HepG2 (cell line): ENCODE measurements at places on chromosomes 7 and 10.

DNA sequence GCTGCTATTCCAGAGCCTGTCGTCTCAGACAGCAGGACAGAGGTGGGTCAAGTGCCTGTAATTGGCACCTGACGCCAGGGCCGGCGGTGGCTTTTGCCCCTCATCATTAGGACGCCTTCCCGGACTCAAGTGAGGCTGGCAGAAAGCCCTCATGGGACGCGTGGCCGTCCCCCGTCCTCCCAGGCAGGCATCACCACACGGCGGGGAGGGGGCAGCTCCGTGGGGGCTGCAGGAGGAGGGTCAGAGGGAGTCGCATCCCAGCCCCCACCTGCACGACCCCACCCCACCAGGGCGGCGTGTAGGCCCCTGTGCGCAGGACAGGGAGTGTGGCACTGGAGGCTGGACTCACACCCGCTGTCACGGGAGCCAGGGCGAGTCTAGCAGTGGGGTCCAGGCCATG lies 16.3 kb downstream of the CFAP46 start:
- no peak for DNase-seq

DNA sequence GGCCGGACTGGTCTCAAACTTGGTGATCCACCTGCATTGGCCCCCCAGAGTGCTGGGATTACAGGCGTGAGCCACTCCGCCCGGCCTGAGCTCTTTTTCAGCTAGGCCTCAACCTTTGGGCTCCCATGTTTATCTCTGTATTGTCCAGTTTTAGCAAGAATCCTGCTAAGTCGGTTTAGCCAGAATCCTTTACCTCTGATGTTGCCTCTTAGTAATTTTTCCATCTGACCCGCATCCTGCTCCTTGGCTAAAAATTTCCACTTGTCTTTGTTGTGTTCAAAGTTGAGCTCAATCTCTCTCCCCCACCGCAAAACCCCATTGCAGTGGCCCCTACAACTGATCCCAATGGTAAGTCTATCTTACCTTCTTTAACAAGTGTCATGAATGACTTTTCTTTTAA lies 20.7 kb upstream of the ST7 start:
- DNase-seq: no peak

DNA sequence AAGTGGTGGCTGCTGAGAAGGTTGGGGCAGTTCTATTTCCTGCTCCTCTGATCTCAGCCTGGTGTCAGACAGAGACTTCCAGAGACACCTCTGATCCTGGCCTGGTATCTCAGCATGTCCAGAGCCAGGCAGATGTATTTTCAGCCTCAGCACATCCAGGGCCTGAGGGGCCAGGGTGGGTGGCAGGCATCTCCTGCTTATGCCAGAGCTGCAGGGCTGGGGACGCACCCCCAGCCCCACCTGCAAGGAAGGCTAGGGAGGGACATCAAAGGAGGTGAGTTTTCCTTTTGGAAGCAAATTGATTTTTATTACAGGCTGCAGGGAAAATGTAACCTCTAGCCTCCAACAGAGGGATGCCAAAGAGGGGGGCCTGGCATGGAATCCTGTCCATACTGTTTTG lies 36.7 kb downstream of the CFAP46 start:
- no peak for DNase-seq

DNA sequence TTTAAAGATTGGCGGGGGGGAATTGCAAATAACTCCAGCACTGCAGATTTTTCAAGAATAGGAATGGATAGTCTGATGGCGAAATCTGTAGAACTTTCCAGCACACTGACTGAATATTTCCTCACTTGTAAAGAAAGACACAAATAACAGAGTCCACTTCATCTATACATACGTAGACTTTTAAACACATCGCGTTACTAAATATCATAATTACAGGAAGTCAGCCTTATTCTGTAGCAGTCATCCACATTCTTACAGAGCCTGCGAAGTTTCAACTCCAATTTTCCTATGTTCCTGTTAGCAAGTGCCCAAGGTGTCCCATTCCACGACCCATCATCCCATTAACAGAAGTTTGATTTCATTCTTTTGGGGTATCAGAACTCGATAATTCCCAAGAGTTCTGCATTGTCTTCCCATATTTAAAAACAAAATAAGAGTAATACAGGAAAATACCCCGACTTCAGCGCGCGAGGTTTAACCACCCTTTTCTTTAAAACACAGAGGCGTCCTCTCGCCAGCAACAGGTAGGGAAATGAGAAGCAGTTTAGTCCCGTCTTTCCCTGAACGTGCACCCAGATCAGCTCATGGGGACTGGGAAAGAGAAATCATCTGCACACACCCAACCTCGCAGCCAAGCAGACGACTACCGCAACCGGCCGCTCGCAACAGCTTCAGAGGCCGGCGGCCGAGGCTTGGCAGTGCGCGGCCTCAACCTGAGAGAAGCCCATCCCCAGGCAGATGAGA lies 880 bp downstream of the HERC4 start:
- DNase-seq: no peak

- DNase-seq: peak; percentile 36
Measured at GRCh38 chr10:102775935-102776669, 32.4 kb downstream of the WBP1L start.

DNA sequence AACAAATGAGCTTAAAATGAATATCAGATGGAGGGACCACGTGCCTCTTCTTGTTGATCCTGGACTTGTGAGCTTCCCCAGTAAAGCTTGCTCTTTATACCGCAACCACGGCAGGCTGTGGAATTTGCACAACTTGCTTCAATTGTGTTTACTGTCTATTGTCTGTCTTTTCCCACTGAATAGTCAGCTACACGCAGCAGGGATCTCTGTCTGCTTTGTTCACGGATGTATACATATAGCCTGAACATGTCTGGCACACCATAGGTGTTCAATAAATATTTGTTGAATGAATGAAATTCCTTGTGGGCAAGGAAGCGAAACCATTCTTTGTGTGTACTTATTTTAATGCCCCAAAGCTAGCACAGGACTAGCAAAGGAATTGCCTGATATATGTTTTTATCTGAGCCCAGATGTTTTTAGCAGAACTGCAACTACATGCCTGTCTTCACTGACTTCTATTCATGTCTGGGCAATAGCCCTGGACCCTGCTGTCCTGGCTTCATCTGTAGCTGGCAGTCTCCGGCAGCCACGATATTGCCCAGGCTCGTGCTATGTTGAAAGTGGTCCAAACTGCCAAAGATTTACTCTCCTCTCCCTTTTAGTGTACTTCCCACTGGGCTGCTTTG lies 29.9 kb upstream of the IFRD1 start:
- DNase-seq: peak; percentile 74

GRCh38 chr7:90723866-90724265 lies 127.7 kb downstream of the CDK14 start:
- DNase-seq: no peak

DNA sequence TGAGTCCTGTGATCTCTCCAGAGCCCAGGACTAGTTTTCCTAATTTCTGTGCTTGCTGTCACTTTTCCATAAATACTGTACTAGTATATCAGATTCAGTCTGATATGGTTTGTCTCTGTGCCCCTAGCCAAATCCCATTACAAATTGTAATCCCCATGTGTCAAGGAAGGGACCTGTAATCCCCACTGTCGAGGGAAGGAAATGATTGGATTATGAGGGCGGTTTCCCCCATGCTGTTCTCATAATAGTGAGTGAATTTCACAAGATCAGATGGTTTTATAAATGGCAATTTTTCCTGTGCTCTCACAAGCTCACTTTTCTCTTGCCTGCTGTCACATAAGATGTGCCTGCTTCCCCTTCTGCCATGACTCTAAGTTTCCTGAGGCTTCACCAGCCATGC lies 54.8 kb upstream of the IFRD1 start:
- no peak for DNase-seq

GRCh38 chr7:94547126-94547525 lies 37.5 kb downstream of the CASD1 start:
- no peak for DNase-seq

- DNase-seq: no peak
Measured at GRCh38 chr10:96267234-96267705, 4.1 kb downstream of the BLNK start.

- no peak for DNase-seq
Measured at GRCh38 chr7:22629056-22629455, 97.9 kb upstream of the IL6 start.

- no peak for DNase-seq
Measured at GRCh38 chr7:91949221-91950009, 8.8 kb downstream of the AKAP9 start.

DNA sequence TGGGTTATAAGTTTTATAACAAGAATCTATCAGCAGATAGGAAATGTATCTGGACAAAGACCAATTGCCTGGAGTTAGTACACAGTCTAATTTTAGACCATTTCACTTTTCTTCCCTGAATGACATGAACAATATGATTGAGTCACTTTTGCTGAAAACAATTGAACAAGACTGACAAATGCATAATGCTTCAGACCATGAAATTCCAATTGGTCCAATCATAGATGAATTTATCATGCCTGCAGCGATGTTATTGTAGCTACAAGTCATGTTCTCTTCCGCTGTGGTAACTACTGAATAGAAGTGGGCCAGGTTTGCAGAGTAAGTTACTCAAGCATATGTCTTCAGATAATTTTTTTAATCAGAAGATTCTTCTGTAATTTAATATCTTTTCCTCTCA lies 73.4 kb downstream of the VSTM2A start:
- DNase-seq: no peak

DNA sequence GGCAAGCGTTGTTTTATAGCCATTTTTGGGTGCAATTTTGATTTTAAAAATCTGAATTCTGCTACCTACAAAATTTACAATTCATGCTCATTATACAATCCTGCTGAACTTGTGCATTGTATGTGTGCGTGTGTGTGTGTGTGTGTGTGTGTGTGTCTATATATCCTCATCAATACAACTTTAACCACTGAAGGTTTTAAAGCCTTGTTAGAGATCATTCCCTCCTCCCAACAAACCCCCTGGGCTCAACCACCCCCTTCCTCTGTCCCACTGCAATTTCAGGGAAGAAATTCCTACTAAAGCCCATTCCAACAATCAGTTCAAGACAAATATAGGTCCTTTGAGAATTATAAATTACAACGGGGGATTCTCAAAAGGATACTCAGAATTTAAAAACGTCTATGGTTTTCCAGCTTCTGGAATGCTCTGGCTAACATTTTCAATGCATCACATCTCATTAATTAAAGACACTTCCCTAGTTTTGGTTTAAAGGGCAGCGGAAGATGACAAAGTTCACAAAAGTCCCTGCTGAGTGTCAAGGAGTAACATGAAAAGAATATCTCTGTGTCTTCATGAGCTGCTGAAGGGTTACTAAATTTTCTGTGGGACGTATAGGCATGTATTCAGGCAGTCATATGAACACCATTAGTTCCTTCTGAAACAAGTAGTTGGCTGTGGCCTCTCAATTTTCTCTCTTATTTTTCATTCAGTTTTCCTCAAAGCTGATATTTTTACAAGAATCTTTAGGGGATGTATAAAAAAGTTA lies 889 bp upstream of the SEMA3A start:
- no peak for DNase-seq

GRCh38 chr7:148849393-148850098 lies 34.5 kb downstream of the EZH2 start:
- DNase-seq: no peak

DNA sequence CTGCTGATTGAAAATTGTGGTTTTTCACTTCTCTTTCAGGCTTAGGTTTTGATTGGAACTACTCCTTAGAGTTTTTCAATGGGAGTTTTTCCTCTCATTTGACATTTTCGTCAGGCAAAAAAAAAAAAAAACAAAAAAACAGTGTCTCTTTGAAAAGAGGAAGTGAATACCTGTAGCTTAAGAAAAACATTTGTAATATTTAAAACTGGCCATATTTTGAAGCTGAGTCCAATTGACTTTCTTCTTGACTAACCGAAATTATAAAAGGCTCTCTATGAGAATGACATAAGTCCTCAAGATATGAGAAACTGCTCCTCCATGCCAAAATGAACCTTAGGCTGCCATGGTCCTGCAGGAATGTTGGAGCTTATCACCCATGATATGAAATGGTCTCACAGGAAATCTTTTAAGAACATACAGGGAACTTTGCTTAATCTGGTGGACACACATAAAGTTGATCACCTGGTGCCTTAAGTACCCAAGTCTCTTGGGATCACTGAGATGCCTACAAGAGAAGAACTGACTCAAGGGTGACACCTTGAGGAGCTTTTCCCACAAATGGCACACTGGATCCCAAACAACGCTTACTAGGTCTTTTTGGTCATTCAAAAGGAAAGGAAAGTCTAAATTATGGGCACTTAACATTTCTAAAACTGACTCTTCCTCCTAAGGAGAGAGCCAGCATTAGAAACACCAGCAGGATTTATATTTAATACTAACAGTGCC lies 263.4 kb downstream of the CDC14C start:
- DNase-seq: no peak

- no peak for DNase-seq
Measured at GRCh38 chr7:98728555-98728954, 111.5 kb downstream of the NPTX2 start.

DNA sequence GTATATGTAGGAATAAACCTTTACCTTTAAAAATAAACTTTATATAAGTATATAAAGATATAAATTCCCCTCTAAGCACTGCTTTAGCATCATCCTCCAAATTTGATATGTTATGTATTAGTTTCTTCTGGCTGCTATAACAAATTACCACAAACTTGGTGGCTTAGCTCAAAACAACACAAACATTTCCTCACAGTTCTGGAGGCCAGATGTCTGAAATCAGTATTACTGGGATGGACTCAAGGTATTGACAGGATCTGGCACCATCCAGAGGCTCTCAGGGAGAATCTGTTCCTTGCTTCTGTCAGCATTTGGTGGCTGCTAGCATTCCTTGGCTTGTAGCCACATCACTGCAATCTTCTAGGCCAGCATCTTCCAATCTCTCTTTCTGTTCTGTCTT lies 6.7 kb upstream of the SCRN1 start:
- DNase-seq: no peak

DNA sequence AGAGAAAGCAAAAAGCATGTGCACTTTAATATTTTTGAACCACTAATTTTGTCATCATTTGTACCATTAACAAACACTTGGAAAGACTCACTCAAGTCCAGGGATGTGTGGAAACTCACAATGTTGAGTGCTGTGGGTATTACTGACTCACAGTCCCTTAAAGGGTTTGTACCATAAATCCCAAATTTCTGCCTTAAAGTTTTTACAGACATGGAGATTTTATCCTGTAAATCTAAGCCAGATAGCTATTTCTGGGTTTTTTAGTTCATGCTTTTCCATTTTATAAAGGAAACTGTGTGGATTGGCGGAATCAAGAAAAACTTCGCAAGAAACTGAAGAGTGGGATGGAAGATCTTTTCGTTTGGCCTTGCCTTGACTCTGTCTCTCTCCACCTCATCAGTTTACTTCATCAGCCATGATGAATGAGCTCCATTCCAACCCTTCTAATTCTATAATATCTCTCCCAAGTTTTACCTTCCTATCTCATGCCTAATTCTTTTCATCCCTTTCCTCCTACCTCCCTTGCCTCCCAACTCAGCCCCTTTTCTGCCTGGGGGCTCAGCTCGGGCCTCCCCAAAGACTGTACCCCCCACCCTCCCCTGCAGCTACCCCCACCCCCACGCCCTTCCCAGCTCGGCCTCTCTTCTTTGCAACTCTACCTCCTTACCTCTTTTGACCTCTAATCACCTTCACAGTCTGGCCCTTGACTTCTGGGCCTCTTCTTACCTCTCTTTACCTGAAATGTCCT lies 218.5 kb upstream of the MKLN1 start:
- DNase-seq: no peak
